Eye (tissue), 1 donor: ENCODE measurements at places on chromosomes 13 and 19.
A peak's percentile ranks its signal among the peaks of the same experiment; 100 is the strongest.

DNA sequence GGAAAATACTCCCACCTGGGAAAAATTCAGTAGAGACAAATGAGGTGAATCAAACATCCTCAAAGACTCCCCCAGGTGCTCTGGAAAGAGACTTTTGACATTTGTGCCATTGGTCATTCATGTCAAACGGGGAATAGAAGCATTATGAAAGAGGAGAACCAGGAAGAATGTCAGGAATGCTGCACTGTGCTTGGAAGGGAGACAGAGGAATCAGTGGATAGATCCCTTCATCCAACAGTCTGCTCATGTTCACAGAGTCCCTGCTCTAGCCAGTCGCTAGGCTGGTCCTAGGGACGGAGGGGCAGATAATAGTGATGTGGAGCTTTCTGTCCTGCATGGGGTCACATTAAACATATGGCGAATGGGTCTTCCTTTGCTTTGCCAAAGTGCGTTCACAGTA lies 384.4 kb downstream of the FGF9 start:
- DNase-seq = no peak

- DNase-seq = no peak
Measured at GRCh38 chr19:58056861-58057260, 2.2 kb upstream of the ZNF135 start.

- no peak for DNase-seq
Measured at GRCh38 chr19:24057144-24057543, 29.8 kb upstream of the ZNF254 start.

- DNase-seq = no peak
Measured at GRCh38 chr19:33557720-33558119, 36.1 kb upstream of the PEPD start.

DNA sequence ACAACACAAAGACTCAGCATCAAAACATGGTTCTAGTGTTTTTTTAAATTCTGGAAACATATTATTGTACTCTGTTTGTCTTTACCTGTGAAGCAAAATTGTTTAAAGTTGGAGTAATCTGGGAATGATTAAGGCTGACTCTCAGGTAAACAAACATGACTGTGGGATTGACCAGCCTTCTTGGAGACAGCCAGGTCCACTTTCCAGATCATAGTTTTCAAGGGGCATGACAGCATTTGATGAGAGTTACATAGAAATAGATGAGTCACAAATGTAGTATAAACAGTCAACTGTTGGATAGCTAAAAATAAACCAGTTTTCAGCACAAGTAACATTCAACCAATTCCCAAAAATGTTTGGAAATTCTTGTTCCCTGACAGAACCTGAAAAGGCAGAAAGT lies 1680.9 kb downstream of the OLFM4 start:
- DNase-seq = no peak

GRCh38 chr19:48255376-48256303 lies at the start of gene CARD8:
TSS of gene CARD8 (minus strand) at chr19:48255912. CDS start at chr19:48241020, 14,892 bp downstream.
- DNase-seq = peak; percentile 94

GRCh38 chr19:10270180-10270615 lies 722 bp upstream of the ICAM1 start:
- DNase-seq = no peak

- DNase-seq = no peak
Measured at GRCh38 chr19:16153582-16154336, 10.3 kb downstream of the HSH2D start.

DNA sequence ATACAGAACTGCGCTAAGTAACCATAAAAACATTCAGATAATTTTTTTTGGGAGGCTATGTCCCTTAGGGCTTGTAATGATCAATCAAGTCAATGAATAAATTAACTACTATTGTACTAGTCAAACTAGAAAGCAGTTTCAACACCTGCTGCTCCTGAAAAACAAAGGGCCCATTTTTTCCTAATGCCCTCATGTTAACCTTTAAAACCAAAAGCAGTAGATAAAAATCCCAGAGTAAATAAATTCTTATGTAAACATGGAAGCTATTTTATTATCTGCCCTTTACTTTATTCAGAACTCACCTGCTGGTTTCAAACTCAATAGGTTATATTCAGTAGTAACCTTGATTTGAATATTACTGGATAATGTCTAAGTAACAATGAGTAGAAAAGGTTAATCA lies 159.5 kb upstream of the STARD13 start:
- DNase-seq = no peak

- no peak for DNase-seq
Measured at GRCh38 chr19:41918653-41919244, 9.5 kb downstream of the ERFL start.

DNA sequence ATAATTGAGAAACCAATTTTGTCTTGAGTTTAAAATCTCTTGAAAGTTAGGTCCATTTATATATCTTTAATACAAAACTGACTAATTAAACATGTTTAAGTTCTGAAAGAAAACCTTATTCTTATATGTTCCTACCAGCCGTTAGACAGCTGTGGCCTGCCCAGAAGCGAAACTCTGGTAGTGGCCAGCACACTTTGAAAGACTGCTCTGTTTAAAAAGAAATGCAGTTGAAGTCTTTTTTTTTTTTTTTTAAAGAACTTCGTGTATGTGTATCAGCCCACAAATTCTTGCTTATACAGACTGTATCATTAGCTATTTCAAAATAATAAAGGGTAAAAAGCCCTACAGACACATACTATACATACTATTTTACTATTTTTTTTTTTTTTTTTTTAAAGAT lies 34.0 kb downstream of the KCTD4 start:
- no peak for DNase-seq

DNA sequence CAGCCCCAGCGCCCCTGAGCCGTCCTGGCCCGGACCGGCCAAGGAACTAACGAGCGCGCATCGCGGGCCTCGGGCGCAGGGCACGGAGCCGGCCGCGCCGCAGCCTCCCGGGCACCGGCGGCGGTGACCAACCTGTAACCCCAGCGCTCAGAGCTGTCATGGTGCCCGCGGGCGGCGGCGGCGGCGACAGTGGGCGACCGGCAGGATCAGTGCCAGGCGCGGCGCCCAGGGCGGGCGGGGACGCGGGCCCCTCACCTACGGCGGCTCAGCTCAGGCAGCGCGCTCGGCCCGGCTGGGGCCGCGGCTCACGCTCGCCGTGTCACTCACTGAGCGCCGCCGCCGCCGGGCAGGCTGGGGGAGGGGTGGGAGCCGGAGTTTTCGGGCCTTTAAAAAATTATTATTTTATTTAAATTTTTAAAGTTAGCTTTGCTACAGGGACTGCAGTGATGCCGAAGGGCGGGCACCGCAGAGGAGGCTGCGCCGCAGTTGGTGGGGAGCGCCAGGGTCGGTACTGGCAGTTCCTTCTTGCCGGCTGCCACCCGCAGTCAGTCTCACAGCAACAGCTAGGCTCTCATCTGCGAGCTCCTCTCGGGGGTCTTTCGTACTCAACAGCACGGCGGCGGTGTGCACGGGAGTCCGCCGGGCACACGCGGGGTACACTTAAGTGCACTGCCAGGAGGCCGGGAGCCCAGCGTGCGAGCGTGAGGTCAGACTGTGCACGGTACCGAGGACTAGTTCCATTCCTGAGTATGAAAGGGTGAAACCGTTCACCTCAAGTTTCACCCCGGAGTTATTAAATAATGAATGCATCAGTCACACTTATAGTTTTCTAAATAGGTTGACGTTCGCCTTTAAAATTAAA lies at the start of gene NALCN:
NALCN (minus strand) TSS at position 328 of the 862 bp plus-strand sequence. CDS start 17,382 bp downstream, outside the sequence.
- DNase-seq = peak; percentile 74

- no peak for DNase-seq
Measured at GRCh38 chr19:34507414-34508067, 26.0 kb downstream of the WTIP start.

DNA sequence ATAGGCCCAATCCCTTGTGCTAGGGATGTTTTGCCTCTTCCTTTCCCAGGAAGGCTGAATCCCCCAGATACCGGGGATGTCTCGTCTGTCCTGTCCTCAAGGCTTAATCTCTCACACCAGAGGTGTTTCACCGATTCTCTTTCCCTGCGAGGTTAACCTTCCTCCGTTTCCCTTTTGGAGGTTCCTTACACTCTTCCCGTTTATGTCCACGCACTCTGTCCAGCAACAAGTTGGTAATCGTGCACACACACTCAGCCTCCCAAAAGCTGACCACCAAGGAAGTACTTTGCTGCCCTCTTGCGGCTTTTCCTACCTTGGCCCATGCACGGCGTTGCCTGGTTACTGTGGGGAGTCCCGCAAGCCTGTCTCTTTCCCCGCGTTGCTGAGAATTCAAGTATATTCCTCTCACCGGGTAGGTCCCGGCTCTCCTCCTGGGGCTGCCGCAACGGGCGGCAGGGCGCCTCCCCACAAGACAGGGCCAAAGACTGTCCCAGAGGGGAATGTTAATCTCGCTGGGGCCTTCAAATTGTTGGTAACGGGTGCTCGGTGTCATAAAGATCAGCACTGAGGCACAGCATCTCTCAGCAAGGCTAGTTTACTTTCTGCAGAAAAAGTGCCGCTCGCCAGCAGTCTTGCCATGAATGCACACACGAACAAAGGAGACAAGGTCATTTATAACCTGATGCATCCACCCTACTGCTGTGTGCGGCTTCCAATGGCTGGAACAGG lies 36.7 kb upstream of the CD177 start:
- peak; percentile 8 for DNase-seq
